HuH-7 (cell line): ENCODE measurements at places on chromosomes 3 and 15.

DNA sequence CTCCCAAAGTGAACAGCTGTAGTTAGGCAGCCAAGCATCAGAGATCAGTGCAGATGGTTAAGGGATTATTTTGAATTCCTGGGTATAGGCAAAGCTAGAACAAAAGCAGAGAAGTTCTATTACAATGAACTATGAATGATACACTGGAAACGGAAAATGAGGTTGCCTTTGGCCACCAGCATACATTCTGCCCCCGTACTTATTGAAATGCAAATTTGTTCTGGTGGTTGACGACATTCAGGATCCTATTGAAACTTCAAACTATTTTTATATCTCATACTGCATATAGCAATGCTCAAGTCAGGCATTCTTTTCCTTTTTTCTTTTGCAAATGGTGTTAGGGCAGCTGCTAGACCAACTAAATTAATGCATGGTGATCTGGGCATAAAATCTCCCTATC, 61.7 kb downstream of the SLC12A1 start:
- DNase-seq, result no peak

GRCh38 chr3:60585918-60586317, 665.3 kb downstream of the FHIT start:
- no peak for DNase-seq

DNA sequence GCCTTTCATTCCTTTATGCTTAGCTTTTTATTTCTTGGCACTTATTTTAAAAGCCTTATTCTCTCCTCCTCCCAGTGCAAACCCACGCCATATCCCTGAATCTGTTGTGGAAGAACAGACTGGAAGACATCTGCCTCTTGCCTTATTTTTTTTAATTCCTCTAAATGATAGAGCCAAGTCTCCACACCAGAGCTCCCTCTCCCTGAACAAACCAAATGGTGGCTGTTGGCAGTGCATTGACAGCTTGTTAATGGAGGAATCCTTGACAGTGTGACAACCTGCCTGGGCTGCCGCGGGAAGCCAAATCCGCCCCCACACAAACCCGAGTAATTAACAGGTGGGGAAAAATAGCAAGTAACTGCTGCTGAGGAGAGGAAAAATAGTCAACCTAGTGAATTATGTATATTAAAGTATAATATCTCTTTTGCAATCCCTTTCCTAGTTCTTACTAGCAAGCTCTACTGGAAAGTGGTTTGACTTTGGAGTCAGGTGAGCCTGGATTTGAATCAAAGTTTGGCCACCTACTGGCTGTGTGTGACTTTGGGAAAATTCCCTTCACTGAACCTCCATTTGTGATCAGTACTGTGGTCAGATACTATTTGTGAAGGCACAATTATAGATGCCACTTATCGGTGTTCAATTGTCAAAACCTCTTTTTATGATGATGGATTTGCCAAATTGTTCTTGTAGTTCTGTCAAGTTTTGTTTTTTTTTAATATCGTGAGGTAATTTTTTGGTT, 589.6 kb downstream of the PDCD6IP start:
- DNase-seq, result no peak

GRCh38 chr3:110791995-110792686, 279.5 kb upstream of the NECTIN3 start:
- no peak for DNase-seq

GRCh38 chr15:77535845-77536244, 96.9 kb downstream of the LINGO1 start:
- no peak for DNase-seq

- no peak for DNase-seq
Measured at GRCh38 chr3:134361162-134361835, 12.9 kb downstream of the AMOTL2 start.

GRCh38 chr3:185914911-185915629, 22.7 kb downstream of the TRA2B start:
- DNase-seq, result no peak

DNA sequence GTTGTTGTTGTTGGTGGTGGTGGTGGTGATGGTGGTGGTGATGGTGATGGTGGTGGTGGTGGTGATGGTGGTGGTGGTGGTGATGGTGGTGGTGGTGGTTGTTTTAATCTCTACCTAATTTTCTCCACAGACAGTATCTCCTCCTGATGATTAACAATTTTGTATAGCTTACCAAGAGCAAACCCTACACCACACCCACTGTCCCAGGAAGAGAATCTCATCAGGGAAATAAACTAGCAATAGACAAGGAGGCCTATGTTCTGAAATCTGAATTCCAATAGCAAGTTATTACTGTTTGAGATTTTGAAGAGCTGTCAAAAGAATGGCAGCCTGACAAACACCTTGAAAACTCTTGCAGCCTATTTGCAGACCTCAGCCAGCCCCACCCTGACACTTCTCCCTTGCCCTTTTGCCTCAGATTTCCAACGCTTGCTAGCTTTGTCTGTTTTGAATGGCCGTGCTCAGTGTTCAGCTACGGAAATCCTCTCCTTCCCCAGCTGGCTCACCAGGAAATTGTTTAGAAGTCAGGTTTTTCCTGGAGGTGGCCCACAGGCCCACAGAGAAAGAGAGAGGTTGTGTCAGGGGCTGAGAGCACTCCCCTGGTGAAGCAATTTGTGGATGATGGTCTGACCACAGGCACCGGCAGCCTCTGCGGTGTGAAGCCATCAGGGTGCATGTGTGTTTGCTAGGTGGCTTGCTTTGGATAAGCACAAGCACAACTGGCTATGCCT, 101.6 kb downstream of the MAGI1 start:
- DNase-seq, result no peak

DNA sequence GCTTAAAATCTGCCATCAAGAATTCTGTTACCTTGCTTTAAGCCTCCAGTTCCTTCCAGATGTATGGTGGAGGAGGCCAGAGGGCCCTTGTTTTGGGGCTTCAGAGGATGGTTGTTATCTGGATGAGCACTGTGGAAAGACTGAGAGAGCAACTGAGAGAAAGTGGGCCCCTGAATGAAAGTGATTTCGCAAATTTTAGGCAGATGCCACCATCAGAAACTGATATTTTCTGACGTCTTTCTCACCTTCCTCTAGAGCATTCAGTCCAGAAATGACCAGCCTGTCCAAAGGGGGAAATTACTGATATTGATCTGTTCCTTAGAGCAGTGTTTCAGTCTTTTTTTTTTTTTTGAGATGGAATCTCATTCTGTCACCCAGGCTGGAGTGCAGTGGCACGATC, 13.4 kb downstream of the B3GNT5 start:
- no peak for DNase-seq
